Heart left ventricle (tissue), 16 donors: ENCODE measurements at places on chromosomes 6 and 20.
A peak's percentile ranks its signal among the peaks of the same experiment; 100 is the strongest.

- no peaks in the 10 kb centered on the region for H3K36me3 ChIP-seq
- no peak for DNase-seq
- no peak overlapping the region for H3K4me3 ChIP-seq
- H3K27ac ChIP-seq: no peak overlapping the region
- no peaks in the 10 kb centered on the region for H3K4me1 ChIP-seq
These were observed 97.5 kb downstream of the PFDN4 start for GRCh38 chr20:54305421-54305820.

DNA sequence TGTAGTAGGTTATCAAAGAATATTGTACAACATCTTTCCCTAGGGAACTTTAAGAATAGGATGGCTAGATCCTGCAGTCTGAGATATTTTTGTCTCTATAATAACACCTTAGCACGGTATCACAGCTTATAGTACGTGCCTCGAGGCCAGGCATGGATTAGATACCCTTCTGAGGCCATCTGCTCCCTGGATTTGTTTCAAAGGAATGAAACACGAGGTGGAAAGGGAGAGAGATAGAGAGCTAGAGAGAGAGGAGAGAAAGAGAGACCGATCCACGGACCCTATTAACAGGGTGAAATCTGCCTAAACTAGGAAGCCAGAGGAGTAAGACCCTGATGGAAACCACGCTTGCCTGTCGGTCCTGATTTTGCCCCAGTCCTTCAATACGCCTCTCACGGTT, 92.5 kb downstream of the CD83 start:
- H3K4me3 ChIP-seq: no peak overlapping the region
- peaks cover 7% of the 10 kb centered on the region for H3K4me1 ChIP-seq

DNA sequence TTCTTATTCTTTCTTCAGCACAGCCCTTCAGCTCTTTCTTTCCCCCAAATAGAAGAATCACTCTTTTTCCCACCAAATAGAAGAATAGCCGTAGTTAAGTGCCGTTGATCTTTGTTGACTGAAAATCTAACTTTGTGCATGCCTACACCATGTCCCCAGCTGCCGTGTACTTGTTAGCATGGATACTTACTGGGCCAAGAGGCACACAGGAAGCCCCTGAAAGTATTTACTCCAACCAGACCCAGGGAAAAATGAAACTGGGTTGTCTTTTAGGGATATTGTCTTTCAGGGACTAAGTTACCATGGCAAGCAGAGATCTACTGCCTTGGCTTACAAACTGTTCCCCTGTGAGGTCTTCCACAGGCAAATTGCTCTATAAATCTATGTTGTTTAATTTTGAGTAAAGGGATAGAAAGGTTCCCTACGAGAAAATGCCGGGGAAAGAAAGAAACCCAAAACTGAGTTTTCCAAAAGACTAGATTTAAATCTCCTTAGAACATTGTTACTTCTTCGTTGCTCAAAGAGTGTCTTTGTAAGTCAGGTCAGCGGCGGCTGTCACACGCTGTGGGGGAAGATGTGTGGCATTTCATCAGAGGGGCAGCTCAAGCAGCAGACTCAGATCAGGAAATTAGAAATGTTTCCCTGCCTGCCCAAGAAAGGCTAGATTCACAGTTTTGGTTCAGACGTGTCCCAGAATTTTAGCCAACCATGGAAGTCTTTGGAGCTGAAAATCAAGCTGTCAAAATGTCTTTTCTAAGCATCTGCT, 188.2 kb upstream of the PRND start:
- H3K4me3 ChIP-seq: no peak overlapping the region
- no peaks in the 10 kb centered on the region for H3K36me3 ChIP-seq
- H3K4me1 ChIP-seq: no peaks in the 10 kb centered on the region
- no peak overlapping the region for H3K27ac ChIP-seq
- DNase-seq: no peak

DNA sequence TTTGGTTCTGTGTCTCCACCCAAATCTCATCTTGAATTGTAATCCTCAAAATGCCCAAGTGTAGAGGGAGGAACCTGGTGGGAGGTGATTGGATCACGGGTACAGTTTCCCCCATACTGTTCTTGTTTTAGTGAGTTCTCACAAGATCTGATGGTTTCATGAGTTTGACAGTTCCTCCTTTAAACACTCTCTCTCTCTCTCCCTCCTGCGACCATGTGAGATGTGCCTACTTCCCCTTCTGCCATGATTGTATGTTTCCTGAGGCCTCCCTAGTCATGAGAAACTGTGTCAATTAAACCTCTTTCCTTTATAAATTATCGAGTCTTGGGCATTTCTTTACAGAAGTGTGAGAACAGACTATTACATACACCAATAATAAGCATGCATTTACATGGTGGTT, 12.1 kb upstream of the EYS start:
- H3K4me3 ChIP-seq: no peak overlapping the region
- no peak overlapping the region for H3K27ac ChIP-seq
- no peaks in the 10 kb centered on the region for H3K36me3 ChIP-seq
- H3K27me3 ChIP-seq: no peaks in the 10 kb centered on the region
- no peaks in the 10 kb centered on the region for H3K4me1 ChIP-seq
- no peak for DNase-seq

DNA sequence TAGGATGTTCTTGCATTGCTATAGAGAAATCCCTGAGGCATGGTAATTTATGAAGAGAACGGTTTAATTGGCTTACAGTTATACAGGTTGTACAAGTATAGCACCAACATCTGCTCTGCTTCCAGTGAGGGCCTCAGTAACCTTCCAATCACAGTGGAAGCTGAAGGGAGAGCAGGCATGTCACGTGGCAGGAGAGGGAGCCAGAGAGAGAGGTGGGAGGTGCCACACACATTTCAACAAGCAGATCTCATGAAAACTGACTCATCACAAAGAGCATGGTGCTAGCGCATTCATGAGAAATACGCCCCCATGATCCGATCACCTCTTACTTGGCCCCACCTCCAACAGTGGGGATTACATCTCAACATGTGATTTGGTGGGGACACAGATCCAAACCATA, 871.2 kb downstream of the TFAP2A start:
- DNase-seq: no peak
- no peak overlapping the region for H3K27ac ChIP-seq
- no peaks in the 10 kb centered on the region for H3K36me3 ChIP-seq
- no peaks in the 10 kb centered on the region for H3K27me3 ChIP-seq
- no peak overlapping the region for H3K4me3 ChIP-seq

- H3K4me3 ChIP-seq: no peak overlapping the region
- no peaks in the 10 kb centered on the region for H3K4me1 ChIP-seq
- H3K27me3 ChIP-seq: no peaks in the 10 kb centered on the region
- no peak overlapping the region for H3K27ac ChIP-seq
- no peak for DNase-seq
These were observed 226.8 kb upstream of the THEMIS start for GRCh38 chr6:128127650-128128049.

GRCh38 chr6:136773473-136773796, 18.8 kb downstream of the MAP3K5 start:
- no peaks in the 10 kb centered on the region for H3K27me3 ChIP-seq
- H3K4me1 ChIP-seq: peaks cover 51% of the 10 kb centered on the region
- H3K4me3 ChIP-seq: no peak overlapping the region

- H3K36me3 ChIP-seq: no peaks in the 10 kb centered on the region
- no peak for DNase-seq
- no peaks in the 10 kb centered on the region for H3K27me3 ChIP-seq
- H3K4me1 ChIP-seq: no peaks in the 10 kb centered on the region
- H3K27ac ChIP-seq: peak overlapping the region; percentile 53
- no peak overlapping the region for H3K4me3 ChIP-seq
These were observed 92.8 kb upstream of the SASH1 start for GRCh38 chr6:148249679-148250375.

DNA sequence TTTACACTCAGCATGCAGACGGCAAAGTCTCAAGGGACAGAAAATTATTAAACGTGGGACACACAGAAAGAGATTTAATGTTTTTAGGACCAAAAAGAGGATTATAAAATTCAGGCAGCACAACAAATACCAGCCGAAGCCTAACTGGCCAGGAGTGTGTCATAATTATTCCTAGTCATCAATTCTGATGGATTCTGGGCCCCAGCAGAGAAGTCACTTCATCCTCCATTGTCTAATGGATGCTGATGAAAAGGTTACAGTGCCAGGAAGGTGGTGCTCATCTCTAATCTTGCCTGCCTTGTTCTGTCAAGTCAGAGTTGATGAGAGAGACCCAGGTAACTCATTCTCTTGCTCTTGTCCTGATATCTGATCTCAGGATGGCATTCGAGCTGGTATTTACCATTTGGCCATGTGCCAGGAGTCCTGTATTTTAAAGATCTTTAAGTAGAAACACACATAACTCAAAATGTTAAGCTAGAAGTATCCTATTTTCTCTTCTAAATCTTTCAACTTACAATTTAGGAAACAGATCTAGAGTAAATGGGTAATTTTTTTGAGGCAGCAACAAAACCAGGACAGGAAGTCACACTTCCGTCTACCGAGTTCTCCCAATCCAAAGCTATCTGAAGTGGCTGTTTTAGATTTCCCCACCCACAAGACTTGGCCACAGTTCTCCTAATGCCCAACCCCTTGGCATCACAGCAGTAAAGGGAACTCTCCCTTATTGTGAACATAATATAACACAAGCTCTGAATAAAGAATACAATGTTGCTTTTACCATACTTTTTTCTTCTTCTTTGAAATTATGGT, 50.0 kb downstream of the ADAT2 start:
- peaks cover 10% of the 10 kb centered on the region for H3K4me1 ChIP-seq
- no peak overlapping the region for H3K4me3 ChIP-seq
- no peaks in the 10 kb centered on the region for H3K27me3 ChIP-seq
- DNase-seq: peak; percentile 21
- H3K36me3 ChIP-seq: no peaks in the 10 kb centered on the region

- no peak overlapping the region for H3K27ac ChIP-seq
- H3K27me3 ChIP-seq: no peaks in the 10 kb centered on the region
- H3K4me3 ChIP-seq: no peak overlapping the region
- no peaks in the 10 kb centered on the region for H3K4me1 ChIP-seq
- no peaks in the 10 kb centered on the region for H3K36me3 ChIP-seq
These were observed 63.8 kb upstream of the UST start for GRCh38 chr6:148682990-148683389.

GRCh38 chr6:54959820-54960219, 113.2 kb downstream of the FAM83B start:
- no peaks in the 10 kb centered on the region for H3K36me3 ChIP-seq
- no peak overlapping the region for H3K27ac ChIP-seq
- H3K27me3 ChIP-seq: no peaks in the 10 kb centered on the region
- H3K4me1 ChIP-seq: no peaks in the 10 kb centered on the region
- no peak overlapping the region for H3K4me3 ChIP-seq
- no peak for DNase-seq

GRCh38 chr6:100475554-100476320, 11.0 kb upstream of the SIM1 start:
- no peak overlapping the region for H3K27ac ChIP-seq
- H3K36me3 ChIP-seq: no peaks in the 10 kb centered on the region
- H3K4me3 ChIP-seq: no peak overlapping the region
- H3K27me3 ChIP-seq: no peaks in the 10 kb centered on the region

- no peak for DNase-seq
- H3K4me3 ChIP-seq: no peak overlapping the region
- H3K27ac ChIP-seq: no peak overlapping the region
- no peaks in the 10 kb centered on the region for H3K27me3 ChIP-seq
- no peaks in the 10 kb centered on the region for H3K36me3 ChIP-seq
These were observed 223.2 kb upstream of the GMDS start for GRCh38 chr6:2468601-2468955.

- no peak overlapping the region for H3K4me3 ChIP-seq
- H3K27ac ChIP-seq: peak overlapping the region; percentile 73
- DNase-seq: no peak
- H3K36me3 ChIP-seq: no peaks in the 10 kb centered on the region
- H3K27me3 ChIP-seq: no peaks in the 10 kb centered on the region
- H3K4me1 ChIP-seq: peaks cover 5% of the 10 kb centered on the region
These were observed 87.5 kb downstream of the SYNJ2 start for GRCh38 chr6:158068893-158069799.

DNA sequence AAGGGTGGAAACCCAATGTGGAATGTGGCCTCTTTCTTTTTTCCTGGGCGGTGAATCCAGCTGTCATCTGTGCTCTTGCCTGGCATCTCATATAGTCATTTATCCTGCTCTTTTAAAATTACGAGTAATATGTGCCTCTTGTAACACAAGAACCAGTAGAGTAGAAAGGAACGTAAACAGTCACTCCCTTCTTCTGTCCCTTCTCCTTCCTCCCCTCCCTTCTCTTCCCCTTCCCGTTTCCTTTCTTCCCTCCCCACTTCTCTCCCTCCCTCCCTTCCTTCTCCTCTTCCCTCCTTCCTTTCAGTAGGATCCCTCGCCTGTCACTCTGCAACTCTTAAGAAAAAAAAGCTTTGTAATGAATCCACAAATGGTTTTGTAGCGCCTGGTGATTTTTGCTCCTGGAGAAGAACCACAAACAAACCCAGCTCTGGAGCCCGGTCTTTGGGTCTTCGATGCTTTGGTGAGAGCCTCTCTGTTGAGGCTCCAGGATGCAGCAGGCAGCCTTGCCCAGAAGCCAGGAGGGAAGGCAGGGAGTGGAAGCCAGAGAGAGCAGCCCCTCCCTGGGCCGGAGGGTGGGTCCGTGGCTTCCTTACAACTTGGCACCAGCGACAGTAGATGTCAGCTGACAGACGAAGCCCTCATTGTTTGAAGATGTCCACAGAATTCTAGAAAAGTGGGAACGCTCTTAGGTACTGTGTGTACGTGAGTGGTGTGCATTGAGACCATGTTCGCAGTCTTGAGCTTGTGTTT, 15.0 kb downstream of the DUSP22 start:
- peaks cover 15% of the 10 kb centered on the region for H3K4me1 ChIP-seq
- peaks cover 16% of the 10 kb centered on the region for H3K36me3 ChIP-seq
- no peak overlapping the region for H3K27ac ChIP-seq
- DNase-seq: peak; percentile 62

DNA sequence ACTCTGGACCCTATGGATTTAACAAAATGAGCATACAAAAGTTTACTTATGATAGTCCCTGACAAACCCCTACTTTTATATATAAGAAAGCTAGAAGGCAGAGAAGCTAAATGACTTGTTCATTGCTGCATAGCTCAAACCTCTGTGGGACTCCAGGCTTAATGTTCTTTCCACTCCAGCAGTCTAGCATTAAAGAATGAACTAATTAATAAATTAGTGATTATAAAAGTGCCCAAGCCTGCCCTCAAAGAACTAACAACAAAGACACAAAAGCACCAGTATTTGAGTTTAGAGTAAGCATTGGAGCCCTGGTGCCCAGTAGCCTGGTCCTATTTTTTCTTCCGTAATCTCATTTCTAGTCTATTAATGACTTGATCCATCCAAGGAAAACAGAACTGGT, 59.9 kb downstream of the LAMA4 start:
- H3K36me3 ChIP-seq: peaks cover 47% of the 10 kb centered on the region
- H3K27ac ChIP-seq: no peak overlapping the region
- H3K27me3 ChIP-seq: no peaks in the 10 kb centered on the region
- no peak for DNase-seq
- H3K4me3 ChIP-seq: no peak overlapping the region
- H3K4me1 ChIP-seq: peaks cover 23% of the 10 kb centered on the region

GRCh38 chr20:37347347-37347823, 1.4 kb downstream of the SRC start:
- peak overlapping the region; percentile 79 for H3K27ac ChIP-seq
- H3K4me1 ChIP-seq: peaks cover 22% of the 10 kb centered on the region
- DNase-seq: no peak
- no peaks in the 10 kb centered on the region for H3K36me3 ChIP-seq
- peak overlapping the region; percentile 61 for H3K4me3 ChIP-seq
